ENCODE measurements at places on chromosomes 16 and 17. TPM values are rescaled to one million over a fixed set of nuclear protein-coding genes. Genes with fewer than 3 reads are reported as not detected.

- no peak for DNase-seq
Measured at GRCh38 chr16:70676675-70677498, 9.0 kb downstream of the MTSS2 start.

GRCh38 chr17:57902117-57902799 lies 52.4 kb upstream of the MRPS23 start:
- no peak for DNase-seq

GRCh38 chr17:78306913-78307312 lies 53.0 kb downstream of the SOCS3 start:
- no peak for DNase-seq

Gene FN3K
- 2.9 TPM for total RNA-seq
